ENCODE measurements at places on chromosomes 6 and 20.

- DNase-seq: no peak
Observed at GRCh38 chr6:75609639-75610590, 8.2 kb downstream of the SENP6 start.

DNA sequence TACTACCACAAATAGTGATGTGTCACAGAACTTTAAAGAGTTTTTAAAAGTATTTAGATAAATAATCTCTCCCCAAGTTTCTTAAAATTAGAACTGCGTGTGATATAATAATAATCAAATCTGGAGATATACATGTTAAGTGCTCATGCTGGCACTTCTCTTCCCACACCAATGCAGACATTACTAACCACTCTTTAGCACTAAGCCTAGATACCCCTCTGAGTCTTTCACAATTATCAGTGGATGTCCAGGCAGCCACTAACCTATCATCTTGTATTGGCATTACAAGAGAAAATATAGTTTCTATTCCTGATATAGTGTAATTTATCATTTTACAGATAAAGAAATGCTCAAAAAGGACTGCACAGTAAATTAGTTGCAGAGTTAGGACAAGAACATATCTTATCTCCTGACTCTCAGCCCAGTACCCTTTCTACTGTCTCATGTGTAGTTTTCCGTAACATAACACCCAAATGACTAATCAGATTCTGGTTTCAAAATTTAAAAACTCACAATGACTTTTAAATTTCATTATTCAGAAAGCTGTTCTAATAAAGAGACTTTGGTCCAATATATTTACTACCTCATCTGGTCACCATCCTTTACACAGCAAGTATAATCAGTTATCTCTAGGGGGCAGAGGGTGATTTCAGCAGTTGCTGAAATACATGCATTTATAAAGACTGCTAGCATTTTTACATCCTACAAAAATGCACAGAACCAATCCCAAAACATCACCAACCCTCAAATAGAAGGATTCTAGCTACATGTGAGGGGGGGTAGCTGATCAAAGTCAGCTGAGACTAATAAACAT lies 215.5 kb upstream of the MCHR2 start:
- no peak for DNase-seq

DNA sequence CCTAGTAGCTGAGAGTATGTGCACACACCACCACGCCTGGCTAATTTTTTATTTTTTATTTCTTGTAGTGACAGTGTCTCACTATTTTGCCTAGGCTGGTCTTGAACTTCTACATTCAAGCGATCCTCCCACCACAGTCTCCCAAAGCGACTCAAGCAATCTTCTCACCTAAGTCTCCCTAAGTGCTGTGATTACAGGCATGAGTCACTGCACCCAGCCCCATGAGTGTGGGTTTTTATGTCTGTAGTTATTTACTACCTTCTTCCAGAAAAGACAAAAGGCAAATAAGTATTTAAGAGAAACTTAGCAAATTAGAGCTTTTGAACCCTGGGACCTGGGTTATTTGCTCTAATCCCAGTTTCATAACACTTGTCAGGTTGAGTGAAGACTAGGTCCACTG lies 92.3 kb upstream of the HCRTR2 start:
- DNase-seq: no peak

- DNase-seq: no peak
Observed at GRCh38 chr20:11379257-11380011, 538.3 kb upstream of the BTBD3 start.

- DNase-seq: no peak
Observed at GRCh38 chr6:49551866-49552129, 1.3 kb downstream of the C6orf141 start.

DNA sequence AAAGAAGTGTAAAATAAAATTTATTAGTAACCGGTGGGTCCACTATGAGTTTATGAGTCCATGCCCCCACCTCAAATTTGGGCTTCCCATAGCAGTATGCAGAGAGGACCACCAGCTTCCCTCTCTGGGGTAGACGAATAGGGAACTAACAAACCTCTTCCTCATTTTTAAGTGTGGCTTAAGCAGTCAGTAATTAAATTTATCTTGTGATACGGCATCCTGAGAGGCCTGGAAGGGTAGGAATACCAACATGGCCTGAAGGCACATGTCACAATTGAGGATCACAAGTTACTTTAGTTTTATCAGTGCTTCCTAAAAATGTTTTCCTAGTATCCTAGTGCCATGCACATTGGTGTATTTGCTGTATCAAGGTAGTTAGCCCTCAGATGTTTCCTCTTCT lies 239.9 kb downstream of the HIVEP2 start:
- no peak for DNase-seq

- DNase-seq: peak; percentile 23
Observed at GRCh38 chr6:110039981-110040383, 61.9 kb downstream of the GPR6 start.

- DNase-seq: no peak
Observed at GRCh38 chr6:31657406-31658157, 1.9 kb downstream of the APOM start.

- no peak for DNase-seq
Observed at GRCh38 chr20:60372275-60372674, 414.1 kb downstream of the CDH26 start.

DNA sequence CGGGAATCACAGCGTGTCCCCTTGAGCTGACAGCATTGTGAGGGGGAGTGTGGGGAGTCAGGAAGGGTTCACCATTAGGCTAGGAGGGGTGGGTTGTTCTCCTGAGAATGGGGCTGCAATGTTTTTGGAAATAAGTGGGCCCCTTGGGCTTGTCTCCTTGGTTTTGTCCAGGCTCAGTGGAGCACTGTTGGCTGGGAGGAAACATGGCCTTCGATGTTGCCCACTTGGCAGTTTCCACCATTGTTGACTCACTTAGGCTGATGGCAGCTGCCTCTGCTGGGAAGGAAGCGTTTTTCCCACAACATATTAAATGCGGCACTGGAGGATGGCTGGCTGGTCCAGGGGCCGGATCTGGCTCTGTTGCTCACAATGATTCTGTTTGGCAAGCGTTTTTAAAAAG lies 512.1 kb downstream of the QKI start:
- no peak for DNase-seq

DNA sequence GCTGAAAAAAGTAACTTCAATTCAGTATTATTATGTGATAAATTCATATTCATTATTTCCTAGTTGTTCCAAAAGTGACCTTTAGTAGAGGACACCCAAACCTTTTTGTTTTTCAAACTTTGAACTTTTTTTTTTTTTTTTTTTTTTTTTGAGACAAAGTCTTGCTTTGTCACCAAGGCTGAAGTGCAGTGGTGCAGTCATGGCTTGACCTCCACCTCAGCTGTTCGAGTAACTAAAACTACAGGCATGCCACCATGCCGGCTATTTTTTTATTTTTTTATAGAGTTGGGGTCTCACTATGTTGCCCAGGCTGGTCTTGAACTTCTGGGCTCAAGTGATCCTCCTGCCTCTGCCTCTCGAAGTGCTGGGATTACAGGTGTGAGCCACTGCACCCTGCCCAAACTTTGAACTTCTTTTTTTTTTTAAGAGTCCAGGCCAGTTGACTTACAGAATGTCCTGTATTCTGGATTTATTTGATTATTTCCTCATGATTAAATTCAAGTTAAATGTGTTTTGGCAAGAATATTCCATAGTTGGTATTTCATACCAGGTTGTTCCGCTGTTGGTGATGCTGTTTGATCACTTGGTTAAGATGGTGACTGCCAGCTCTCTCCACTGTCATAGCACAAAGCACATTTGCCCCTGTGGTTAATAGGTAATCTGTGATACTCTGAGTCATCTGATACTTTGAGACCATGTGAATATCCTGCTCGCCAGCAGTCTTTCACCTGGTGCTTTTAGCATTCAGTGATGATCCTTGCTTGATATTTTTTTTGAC lies 48.0 kb downstream of the VAPB start:
- no peak for DNase-seq

GRCh38 chr6:34276881-34277762 lies 28.3 kb upstream of the SMIM29 start:
- no peak for DNase-seq

DNA sequence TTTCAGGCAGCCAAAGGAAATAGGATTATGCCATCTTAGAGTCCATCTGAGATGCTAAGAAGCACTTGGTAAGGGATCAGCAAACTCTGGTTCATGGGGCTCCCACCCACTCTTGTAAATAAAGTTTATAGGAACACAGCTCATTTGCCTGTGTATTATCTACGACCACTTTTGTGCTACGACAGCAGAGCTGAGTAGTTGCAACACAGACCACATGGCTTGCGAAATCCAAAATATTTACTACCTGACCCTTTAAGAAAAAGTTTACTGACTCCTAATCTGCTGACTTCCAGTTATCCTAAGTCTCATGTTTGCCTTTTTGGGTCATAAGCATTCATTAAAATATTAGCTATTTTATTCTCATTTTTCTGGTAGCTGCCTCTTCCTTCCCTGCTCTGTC lies 859.0 kb downstream of the QKI start:
- DNase-seq: no peak

DNA sequence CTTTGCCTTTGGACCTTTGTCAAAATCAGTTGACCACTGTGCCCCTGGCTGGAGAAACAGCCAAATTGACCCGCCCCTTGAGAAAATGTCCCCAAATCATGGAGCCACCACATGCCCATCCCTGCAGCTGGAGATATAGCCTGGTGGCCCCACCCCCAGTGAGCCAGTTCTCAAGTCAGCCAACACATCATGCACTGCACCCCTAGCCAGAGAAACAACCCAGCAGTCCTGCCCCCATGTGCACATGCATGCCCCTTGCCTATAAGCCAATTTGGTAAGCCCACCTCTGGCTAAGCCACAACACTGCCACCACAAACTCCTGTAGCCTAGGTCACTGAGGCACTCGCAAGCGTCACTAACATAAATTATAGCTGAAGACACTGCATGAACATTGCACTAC lies 174.2 kb upstream of the ECI2 start:
- DNase-seq: no peak

DNA sequence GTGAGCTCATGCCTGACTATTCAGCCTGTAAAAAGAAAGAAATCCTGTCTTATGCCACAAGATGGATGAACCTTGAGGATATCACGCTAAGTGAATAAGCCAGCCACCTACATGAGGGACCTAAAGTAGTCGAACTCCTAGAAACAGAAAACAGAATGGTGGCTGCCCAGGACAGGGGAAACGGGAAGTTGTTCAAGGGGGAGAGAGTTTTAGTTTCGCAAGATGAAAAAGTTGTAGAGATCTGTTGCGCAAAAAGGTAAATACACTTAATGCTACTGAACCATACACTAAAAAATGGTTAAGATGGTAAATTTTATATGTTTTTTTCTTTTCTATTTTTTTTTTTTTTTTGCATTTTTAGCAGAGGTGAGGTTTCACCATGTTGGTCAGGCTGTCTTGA lies 74.1 kb upstream of the RALY start:
- no peak for DNase-seq

GRCh38 chr20:32116079-32116521 lies 6.6 kb downstream of the TM9SF4 start:
- DNase-seq: no peak

GRCh38 chr6:129429956-129430355 lies 280.0 kb downstream of the ARHGAP18 start:
- no peak for DNase-seq

GRCh38 chr20:1448081-1448620 lies 18.5 kb downstream of the NSFL1C start:
- no peak for DNase-seq

DNA sequence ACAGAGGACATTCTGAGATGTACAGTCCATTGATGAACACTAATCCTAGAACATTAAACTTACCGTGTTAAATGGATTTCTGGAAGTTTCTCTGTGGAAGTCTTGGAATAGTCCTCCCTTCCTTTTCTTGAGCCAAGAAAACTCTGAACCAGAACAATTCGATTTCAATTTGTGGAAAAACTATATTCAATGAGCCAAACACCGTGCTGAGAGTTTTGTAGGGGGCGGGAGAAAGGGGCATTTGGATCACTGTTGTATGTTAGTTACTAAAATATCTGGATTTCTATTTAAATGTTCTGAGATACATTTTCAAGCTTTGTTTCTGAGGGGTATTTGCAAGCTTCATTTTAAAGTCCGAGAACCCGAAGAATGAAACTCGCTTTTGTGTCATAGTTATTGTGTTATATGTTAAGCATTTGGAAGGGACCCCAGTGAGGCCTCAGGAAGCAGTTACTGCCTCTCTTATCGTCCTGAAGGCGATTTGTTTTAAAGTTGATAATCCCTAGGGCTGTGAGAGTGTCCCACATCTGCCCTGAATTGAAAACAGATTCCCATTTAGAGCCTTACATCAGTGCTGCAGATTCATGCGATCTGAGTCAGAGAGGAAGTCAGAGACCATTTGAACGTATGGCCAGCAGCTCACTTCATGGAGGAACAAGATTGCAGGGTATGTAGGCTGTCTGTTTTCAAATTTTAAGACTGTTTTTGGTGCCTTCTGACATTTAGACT lies 70.8 kb upstream of the SASH1 start:
- no peak for DNase-seq

- no peak for DNase-seq
Observed at GRCh38 chr6:161356167-161356854, 82.5 kb upstream of the AGPAT4 start.

DNA sequence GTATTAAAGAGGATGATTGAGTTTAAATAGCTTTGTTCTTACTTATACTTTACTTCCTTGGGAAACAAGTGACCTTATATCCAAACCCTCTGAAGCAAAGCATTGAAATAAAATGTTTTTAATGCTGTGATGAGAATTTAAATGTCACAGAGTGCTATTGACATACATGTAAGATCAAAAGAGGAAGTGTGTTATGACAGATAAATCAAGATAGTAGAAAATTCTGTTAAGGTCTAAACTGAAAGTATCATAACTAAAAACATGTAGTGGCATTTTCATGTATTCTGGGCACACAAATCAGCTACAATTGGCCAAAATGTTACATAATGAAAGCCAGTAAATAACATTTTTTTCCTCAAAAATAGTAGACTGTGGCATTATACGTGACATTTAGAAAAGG lies 318.0 kb downstream of the GRIK2 start:
- DNase-seq: no peak

DNA sequence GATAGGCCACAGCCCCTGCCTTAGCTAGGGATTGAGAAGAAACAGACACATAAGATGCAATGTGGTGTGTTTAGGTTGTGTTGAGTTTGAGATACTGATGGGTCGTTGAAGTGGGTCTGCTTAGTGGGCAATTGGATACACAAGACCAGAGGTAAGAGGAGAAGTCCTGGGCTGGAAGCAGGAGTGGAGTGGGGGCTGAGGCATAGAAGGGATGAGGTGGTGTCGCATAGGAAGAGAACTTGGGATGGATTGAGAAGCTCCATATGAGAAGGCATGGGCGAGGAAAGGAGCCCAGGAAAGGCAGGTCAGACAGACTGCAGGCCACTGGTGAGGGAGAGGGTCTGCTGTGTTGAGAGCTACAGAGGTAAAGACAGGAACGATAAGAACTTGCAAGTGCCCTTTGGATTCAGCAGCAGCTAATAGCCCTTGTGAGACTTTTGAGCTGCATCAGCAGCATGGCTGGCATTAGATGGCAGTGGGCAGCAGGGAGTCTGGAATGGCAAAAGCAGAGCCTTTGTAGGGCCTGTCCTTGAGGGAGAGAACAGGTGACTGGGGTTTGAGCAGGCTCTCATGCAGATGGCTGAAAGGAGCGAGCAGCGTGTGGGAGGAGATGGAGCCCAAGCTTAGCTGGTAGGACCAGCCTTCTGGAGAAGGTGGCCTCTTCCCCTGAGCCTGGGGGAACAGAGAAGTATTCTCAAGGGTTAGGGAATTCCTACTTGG lies 33.2 kb downstream of the PLCG1 start:
- no peak for DNase-seq
